K562 (cell line): ENCODE measurements at places on chromosomes 4 and X.

- no peak overlapping the region for H3K4me3 ChIP-seq
- DNase-seq = no peak
- peaks cover 6% of the 10 kb centered on the region; the same call in 1 of the 2 replicates for H3K27me3 ChIP-seq
- H3K36me3 ChIP-seq = no peaks in the 10 kb centered on the region
- no peak overlapping the region for H3K27ac ChIP-seq
These were observed 222.1 kb downstream of the CBR4 start for GRCh38 chr4:168787801-168788595.

DNA sequence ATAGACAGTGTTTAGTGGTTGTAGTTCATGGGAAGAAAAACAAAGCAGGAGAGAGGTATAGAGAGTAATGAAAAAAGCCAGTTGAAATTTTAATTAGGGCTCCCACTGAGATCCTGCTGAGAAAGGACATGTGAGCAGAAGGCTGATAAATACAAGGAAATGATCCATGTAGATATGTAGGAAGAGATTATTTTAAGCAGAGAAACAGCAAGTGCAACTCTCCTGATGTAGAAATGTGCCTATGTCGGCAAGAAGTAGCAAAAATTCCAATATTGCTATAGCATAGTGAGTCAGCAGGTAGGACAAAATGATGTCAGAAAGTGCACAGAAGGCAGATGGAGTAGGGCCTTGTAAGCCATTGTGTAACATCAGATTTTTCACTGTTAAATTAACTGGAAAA is 1027.3 kb downstream of the PCDH18 start:
- H3K36me3 ChIP-seq = no peaks in the 10 kb centered on the region
- H3K4me3 ChIP-seq = no peak overlapping the region
- H3K4me1 ChIP-seq = no peaks in the 10 kb centered on the region

GRCh38 chr4:10413177-10413576 is 44.0 kb downstream of the ZNF518B start:
- peak; percentile 29 for DNase-seq
- no peaks in the 10 kb centered on the region for H3K27me3 ChIP-seq
- peaks cover 4% of the 10 kb centered on the region for H3K4me1 ChIP-seq

DNA sequence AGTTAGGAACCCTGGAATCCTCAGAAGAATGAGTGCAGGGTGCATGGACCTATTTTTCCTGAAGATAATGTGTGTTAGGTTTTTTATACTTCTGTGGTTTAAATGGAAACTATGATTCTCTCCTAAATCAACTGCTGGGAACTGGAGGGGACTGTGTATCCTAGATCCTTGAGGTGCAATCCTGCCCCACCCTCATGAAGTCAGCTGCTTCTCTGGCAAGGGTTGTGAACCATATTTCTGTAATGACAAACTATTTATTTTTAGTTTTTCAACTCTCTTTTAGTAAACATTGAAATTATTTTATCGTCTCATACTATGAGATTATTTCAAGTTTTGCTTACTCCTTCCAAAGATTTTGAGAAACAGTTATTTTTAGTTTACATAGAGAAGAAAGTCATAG is 25.8 kb upstream of the VEGFC start:
- no peaks in the 10 kb centered on the region for H3K36me3 ChIP-seq
- H3K4me3 ChIP-seq = no peak overlapping the region
- DNase-seq = no peak
- no peak overlapping the region for H3K27ac ChIP-seq

- H3K36me3 ChIP-seq = no peaks in the 10 kb centered on the region
- H3K27me3 ChIP-seq = no peaks in the 10 kb centered on the region
- H3K4me3 ChIP-seq = no peak overlapping the region
- no peak for DNase-seq
- no peaks in the 10 kb centered on the region for H3K4me1 ChIP-seq
These were observed 337.3 kb upstream of the GNPDA2 start for GRCh38 chr4:45063696-45064095.

DNA sequence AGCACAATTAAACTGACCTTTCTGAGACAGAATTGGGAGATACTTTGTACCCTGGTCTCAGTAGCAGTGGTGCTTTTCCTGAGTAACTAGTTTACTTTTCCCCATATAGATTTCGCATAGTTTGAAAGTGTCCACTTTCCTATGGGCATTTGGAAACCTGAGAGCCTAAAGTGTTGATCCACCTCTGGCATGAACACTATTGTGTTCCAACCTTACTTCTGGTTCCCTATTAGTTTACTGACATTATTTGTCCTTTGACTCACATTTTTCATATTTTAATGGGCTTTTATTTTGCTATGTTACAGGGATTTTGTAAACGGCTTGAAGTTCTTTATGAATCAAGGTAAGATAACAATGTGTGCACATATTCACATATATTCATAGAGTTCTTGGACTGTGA is 103.7 kb downstream of the CBLL2 start:
- no peak overlapping the region for H3K4me3 ChIP-seq
- H3K36me3 ChIP-seq = no peaks in the 10 kb centered on the region

- H3K27ac ChIP-seq = no peak overlapping the region
- no peak for DNase-seq
- H3K27me3 ChIP-seq = no peaks in the 10 kb centered on the region
- H3K36me3 ChIP-seq = no peaks in the 10 kb centered on the region
- no peak overlapping the region for H3K4me3 ChIP-seq
These were observed 2143.2 kb upstream of the TENM3 start for GRCh38 chr4:180099957-180100356.
